RWPE2 (cell line): ENCODE measurements at places on chromosomes 1 and 21.

GRCh38 chr1:151513626-151514121 lies 2.5 kb downstream of the CGN start:
- peak; percentile 91 for DNase-seq
- no peaks in the 10 kb centered on the region for H3K36me3 ChIP-seq
- peak overlapping the region; percentile 97 for H3K27ac ChIP-seq

GRCh38 chr1:83850834-83851233 lies 148.1 kb downstream of the TTLL7 start:
- no peak overlapping the region for H3K27ac ChIP-seq
- no peaks in the 10 kb centered on the region for H3K36me3 ChIP-seq
- H3K4me3 ChIP-seq = no peak overlapping the region
- no peaks in the 10 kb centered on the region for H3K27me3 ChIP-seq

GRCh38 chr1:11654137-11654938 lies at the start of the genes FBXO2 and FBXO44:
TSS of gene FBXO2 (minus strand) at chr1:11654429. CDS start at chr1:11654340, 89 bp downstream.
TSS of gene FBXO44 (plus strand) at chr1:11654877. CDS start at chr1:11655836, 959 bp downstream.
- no peak for DNase-seq
- H3K4me3 ChIP-seq = peak within 1 kb of the TSS; percentile 47
- H3K27ac ChIP-seq = peak within 1 kb of the TSS; percentile 81
- no peaks in the 10 kb centered on the region for H3K27me3 ChIP-seq
- no peaks in the 10 kb centered on the region for H3K4me1 ChIP-seq
- H3K36me3 ChIP-seq = peaks cover 32% of the 10 kb centered on the region

DNA sequence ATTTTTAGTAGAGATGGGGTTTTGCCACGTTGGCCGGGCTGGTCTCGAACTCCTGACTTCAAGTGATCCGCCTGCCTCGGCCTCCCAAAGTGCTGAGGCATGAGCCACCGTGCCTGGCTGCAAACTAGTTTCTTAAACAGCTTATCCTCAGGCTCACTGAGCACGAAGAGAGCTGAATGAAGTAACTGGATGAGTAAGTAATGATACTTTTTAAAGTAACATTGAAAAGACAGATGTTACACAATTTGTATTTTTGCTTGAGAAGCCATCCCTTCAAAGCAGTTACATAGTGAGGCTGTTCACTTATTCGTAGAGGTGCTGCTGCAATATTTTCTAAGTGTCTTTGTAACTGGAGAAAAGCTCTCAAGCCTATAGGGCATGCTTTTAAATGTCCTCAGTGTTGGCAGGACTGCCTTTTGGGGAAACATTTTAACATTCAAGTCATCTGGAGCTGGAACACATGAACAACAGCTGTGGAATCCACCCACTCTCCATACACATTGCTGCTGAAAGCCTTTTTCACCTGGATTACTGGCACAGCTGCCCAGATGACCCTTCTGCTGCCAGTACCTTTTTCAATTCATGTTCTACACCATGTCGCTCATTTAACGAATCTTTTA lies 2.7 kb upstream of the YBX1 start:
- H3K4me1 ChIP-seq = peaks cover 7% of the 10 kb centered on the region
- no peak overlapping the region for H3K4me3 ChIP-seq
- H3K36me3 ChIP-seq = peaks cover 26% of the 10 kb centered on the region
- no peak for DNase-seq
- no peaks in the 10 kb centered on the region for H3K27me3 ChIP-seq

GRCh38 chr21:25638660-25639550 lies at the start of gene JAM2:
TSS of gene JAM2 (plus strand) at chr21:25639258. CDS start at chr21:25639822, 564 bp downstream.
- H3K4me3 ChIP-seq = peak within 1 kb of the TSS; percentile 30
- no peaks in the 10 kb centered on the region for H3K4me1 ChIP-seq
- peaks cover 39% of the 10 kb centered on the region for H3K27me3 ChIP-seq
- DNase-seq = no peak
- no peak within 1 kb of the TSS for H3K27ac ChIP-seq
- no peaks in the 10 kb centered on the region for H3K36me3 ChIP-seq

GRCh38 chr21:31873696-31874599 lies 1.1 kb downstream of the HUNK start:
- peak; percentile 58 for DNase-seq
- no peaks in the 10 kb centered on the region for H3K4me1 ChIP-seq
- no peaks in the 10 kb centered on the region for H3K36me3 ChIP-seq

DNA sequence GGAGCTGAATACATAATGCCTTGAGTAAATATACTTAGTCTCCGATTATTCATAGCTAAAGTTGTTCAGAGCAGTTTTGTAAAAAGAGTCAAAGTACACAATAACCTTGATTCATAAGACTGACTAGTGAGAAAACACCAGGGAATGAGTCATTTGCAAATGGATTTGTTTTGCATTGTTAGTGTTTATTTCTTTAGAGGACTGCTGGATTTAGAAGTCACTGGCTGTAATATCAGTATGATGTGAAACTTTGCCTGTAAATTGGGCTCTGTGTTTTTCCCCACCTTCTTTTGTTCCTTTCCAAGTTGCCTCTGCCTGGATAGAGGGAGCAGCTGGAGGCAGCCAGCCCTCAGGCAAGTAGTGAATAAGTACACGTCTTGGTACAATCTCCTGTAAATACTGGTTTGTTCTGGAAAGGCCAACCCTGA lies 474.7 kb downstream of the NUF2 start:
- no peaks in the 10 kb centered on the region for H3K27me3 ChIP-seq
- no peaks in the 10 kb centered on the region for H3K36me3 ChIP-seq
- no peaks in the 10 kb centered on the region for H3K4me1 ChIP-seq
- H3K27ac ChIP-seq = no peak overlapping the region

DNA sequence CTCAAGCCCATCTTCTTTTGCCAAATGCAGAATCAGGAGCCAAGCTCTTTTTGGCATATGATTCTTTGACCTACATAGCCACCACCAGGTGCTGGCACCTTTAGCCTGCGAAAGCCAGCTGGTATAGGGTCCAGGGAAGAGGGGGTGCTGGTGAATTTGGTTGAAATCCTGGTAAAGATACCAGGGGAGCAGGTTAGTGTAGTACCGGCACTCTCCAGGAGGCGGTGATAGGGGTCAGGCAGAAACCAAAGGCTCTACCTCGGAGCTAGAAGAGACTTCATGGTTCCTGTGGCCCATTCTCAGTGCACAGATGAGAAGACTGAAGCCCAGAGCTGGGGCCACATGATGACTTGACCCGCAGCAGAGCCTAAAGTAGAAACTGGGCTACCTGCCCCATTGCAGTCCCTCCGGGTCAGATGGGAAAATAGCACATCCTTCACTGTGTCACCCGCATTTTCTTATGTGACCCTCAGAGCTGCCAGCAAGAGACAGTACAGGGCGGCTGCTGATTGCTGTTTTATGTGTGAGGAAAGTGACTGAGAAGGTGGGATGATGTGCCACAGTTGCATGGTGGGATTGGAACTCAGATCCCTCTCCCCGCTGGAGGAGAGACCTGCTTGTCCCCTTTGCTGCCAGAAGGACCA lies 36.0 kb upstream of the IL19 start:
- H3K27me3 ChIP-seq = no peaks in the 10 kb centered on the region
- no peak overlapping the region for H3K27ac ChIP-seq
- no peak overlapping the region for H3K4me3 ChIP-seq
- H3K36me3 ChIP-seq = peaks cover 47% of the 10 kb centered on the region
- no peak for DNase-seq

DNA sequence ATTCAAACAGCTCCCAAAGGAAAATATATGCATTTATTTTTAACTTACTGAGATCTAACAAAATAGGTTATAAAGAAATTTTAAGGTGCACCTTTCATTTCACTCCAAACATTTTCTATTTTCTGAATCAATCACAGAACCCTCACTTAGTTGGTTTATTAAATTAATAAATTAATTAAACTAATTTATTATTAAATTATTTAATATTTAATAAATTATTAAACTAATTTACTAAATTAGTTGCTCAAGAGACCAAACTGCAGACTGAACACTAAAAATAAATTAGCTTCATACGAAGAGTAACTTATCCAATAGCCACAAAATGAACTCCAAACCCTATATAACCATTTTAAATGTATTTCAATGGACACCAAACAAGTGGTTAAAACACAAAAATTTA lies 68.0 kb downstream of the PRPF38A start:
- no peaks in the 10 kb centered on the region for H3K4me1 ChIP-seq
- H3K27ac ChIP-seq = no peak overlapping the region
- DNase-seq = no peak
- peaks cover 33% of the 10 kb centered on the region for H3K36me3 ChIP-seq

- H3K4me1 ChIP-seq = no peaks in the 10 kb centered on the region
- DNase-seq = no peak
- no peaks in the 10 kb centered on the region for H3K36me3 ChIP-seq
These were observed 55.0 kb downstream of the HUNK start for GRCh38 chr21:31927689-31928353.

GRCh38 chr1:11845641-11846335 lies 1.8 kb downstream of the NPPA start:
- no peaks in the 10 kb centered on the region for H3K27me3 ChIP-seq
- no peak overlapping the region for H3K4me3 ChIP-seq
- peaks cover 38% of the 10 kb centered on the region for H3K36me3 ChIP-seq
- no peaks in the 10 kb centered on the region for H3K4me1 ChIP-seq
- H3K27ac ChIP-seq = no peak overlapping the region

- no peaks in the 10 kb centered on the region for H3K27me3 ChIP-seq
- H3K4me1 ChIP-seq = peaks cover 6% of the 10 kb centered on the region
- H3K4me3 ChIP-seq = no peak overlapping the region
- DNase-seq = no peak
- H3K27ac ChIP-seq = no peak overlapping the region
These were observed 1.6 kb downstream of the HSPB7 start for GRCh38 chr1:16015960-16016901.

DNA sequence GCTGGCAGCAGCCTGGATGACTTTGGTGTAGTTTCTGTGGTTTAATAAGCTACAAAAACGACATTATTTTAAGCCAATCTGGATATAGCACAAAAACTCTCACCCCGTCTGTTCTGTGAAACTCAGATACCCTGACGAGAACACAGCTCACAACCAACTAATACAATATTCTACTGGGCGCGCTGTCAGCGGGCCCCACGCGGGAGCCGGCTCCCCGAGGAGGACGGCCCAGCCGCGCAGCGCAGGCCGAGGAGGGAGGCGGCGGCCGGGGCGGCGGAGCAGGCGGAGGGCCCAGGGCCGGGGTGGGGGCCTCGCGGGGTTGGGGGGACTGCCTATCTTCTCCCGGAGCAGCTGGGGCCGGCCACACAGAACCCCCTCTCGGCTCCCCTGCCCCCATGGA lies 87.2 kb upstream of the POU3F1 start:
- DNase-seq = no peak
- H3K27me3 ChIP-seq = no peaks in the 10 kb centered on the region
- peaks cover 17% of the 10 kb centered on the region for H3K4me1 ChIP-seq
- no peak overlapping the region for H3K27ac ChIP-seq
- no peaks in the 10 kb centered on the region for H3K36me3 ChIP-seq

DNA sequence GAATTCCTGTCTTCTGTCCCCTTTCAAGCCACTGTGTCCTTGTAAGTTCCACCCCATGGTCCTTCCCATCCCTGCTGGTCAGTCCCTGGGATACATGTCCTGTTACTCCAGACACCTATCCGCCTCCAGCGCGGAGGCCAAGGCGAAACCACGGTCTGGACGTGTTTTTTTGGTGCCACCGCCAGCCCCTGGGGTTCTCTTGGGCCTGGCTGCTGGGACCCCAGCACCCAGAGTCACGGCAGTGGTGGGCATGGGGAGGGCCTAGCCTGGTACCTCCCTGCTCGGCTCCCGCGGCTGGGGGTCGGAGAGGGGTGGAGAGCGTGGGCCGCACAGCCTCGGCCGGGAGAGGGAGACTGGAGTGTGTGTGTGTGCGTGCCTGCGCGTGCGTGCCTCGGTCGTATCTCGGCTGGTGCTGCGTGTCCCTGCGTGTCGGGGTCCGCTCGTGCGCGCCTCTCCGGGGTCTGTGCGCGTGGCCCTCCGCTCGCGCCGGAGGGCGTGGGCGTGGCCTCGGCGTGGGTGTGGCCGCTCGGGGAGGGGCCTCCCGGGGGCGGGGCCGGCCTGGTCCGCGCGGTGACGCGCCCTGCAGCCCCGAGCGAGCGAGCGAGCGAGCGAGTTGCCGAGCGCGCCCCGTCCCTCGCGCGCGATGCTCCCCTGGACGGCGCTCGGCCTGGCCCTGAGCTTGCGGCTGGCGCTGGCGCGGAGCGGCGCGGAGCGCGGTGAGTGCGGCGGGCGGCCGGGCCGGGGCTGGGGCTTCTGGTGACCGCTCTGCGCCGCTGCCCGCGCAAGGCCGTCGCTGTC lies at the start of gene VWA1:
VWA1 (plus strand) TSS at position 585 of the 798 bp plus-strand sequence; CDS start at position 644, 59 bp downstream.
- H3K4me1 ChIP-seq = peaks cover 9% of the 10 kb centered on the region
- peak within 1 kb of the TSS; percentile 45 for H3K4me3 ChIP-seq
- H3K36me3 ChIP-seq = no peaks in the 10 kb centered on the region
- H3K27me3 ChIP-seq = no peaks in the 10 kb centered on the region

DNA sequence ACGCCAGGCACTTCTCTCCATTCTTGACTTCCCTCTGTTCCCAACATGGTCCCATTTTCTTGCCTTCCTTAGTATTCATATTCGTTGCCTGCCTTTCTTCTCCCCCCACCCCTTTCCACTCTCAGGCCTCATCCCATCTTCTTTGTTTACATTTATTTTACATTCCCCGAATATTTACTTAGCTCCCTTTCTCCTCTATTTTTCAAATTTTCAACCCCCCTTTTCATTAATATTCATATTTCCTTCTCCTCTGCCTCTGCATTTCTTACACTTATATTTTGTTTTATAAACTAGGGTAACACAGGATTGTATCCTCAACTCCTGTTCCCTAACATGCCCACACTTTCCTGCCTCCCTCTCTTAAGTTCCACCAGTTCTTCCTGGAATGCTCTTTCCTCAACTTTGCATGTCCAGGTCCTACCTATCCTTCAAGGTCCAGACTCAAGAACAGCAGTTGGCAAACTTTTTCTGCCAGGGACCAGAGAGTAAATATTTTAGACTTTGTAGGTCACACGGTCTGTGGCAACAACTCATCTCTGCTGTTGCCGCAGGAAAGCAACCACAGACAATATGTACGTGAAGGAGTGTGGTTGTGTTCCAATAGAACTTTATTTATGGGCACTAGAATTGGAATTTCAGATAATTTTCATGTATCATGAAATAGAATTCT lies 29.8 kb upstream of the A3GALT2 start:
- H3K4me3 ChIP-seq = peak overlapping the region; percentile 97
- peaks cover 9% of the 10 kb centered on the region for H3K4me1 ChIP-seq
- H3K27me3 ChIP-seq = no peaks in the 10 kb centered on the region

GRCh38 chr1:210315529-210315928 lies 13.2 kb upstream of the HHAT start:
- no peaks in the 10 kb centered on the region for H3K36me3 ChIP-seq
- H3K4me3 ChIP-seq = no peak overlapping the region
- no peaks in the 10 kb centered on the region for H3K27me3 ChIP-seq
- DNase-seq = no peak
- no peak overlapping the region for H3K27ac ChIP-seq

GRCh38 chr1:57908147-57908890 lies 484.5 kb upstream of the DAB1 start:
- no peaks in the 10 kb centered on the region for H3K27me3 ChIP-seq
- DNase-seq = no peak
- H3K36me3 ChIP-seq = no peaks in the 10 kb centered on the region
- H3K4me1 ChIP-seq = no peaks in the 10 kb centered on the region

- H3K4me1 ChIP-seq = no peaks in the 10 kb centered on the region
- no peak for DNase-seq
- H3K36me3 ChIP-seq = no peaks in the 10 kb centered on the region
- no peak overlapping the region for H3K27ac ChIP-seq
- H3K27me3 ChIP-seq = no peaks in the 10 kb centered on the region
These were observed 112.4 kb upstream of the ZBTB40 start for GRCh38 chr1:22339237-22339636.
